ENCODE measurements at places on chromosomes 11 and 22.
A peak's percentile ranks its signal among the peaks of the same experiment; 100 is the strongest.

- no peak for DNase-seq
Observed at GRCh38 chr11:8330404-8330803, 66.7 kb upstream of the LMO1 start.

DNA sequence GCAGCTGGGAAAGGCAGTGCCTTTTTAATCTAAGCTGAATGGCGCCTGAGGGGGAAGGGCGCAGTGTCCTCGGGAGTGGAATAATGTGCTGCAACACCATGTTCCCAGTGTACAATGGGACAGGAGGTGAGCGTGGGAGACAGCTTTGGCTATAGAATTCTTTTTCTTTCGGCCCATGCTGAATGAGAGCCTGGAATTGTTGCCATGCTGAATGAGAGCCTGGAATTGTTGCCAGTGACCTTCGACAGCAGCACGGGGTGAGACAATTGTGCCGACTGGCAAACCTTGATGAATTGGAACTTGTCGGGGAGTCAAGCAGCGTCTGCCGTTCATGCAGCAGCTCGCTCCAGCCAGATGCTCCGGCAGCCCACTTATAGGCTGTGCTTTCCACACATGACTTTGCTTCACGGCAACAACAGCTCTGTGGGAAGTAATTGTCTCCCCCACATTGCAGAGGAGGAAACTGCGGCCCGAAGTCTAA lies 141.4 kb upstream of the E2F8 start:
- no peak for DNase-seq

DNA sequence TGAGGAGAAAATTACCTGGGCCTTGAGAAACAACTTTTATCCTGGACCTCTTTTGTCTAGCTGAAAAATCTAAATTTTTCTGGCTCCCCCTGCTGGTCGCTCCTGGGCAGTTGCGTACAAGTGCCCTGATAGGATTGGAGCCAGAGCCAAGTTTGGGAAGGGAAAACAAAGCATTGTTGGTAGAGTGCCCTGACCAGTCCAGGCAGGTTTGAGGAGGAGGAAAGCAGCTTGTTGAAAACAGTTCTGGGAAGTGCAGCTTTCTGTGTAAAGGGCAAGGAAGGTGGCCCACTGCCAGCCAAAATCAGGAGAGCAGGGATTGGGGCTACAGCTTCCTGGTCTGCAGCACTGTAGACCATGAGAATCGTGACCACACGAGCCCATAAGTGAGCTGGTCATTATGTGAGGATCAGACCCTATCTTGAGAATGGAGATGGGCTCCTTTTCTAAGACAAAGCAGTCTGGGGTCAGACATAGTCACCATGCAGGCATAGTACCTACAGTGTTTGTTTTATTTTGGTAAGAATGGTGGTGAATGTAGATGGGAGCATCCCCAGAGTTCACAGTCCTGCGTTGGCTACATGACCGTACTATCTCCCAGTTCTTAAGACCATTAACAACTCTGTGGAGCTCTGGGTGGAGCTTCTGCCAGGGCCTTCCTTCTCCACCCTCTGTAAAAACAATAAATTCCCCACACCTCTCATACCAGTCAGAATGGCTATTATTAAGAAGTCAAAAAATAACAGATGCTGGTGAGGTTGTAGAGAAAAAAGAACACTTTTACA lies 21.3 kb upstream of the PIK3IP1 start:
- DNase-seq = peak; percentile 44

DNA sequence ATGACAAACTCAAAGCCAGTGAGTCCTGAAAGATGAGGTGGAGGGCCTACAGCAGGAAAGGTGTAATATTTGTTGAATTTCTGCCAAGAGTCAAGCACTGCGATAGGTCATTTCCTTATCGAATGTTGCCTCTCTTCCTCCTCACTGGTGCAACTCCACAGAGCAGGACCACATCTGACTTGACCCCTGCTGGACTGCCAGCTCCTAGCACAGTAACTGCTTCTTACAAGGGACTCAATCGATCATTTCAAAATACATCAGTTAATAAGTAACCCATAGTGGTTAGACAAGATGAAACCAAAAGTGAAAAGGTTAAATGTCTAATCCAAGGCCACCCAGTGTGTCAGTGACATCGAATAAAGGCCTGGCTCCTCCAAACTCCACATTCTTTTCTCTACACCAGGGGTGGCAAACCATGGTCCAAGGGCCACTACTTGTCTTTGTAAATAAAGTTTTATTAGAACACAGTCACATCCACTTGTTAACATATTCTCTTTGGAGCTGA lies 98.5 kb upstream of the CSNK2A3 start:
- peak; percentile 19 for DNase-seq

DNA sequence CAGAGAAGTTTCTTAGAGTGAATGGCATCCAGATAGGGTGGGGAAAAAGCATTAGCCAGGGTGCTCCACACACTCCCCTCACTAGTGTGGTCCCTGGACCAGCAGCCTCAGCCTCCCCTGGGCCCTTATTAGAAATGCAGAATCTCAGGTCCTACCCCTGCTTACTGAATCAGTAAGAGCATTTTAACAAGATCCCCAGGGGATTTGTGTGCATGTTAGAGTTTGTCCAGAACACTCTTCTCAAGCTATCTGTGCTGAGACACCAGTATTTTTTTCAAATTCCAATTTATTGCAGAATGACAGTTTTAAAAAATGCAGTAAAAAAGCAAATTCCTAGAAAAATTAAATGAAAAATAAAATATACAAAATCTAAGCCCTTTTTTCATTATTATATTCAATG lies 123.1 kb downstream of the MIAT start:
- DNase-seq = no peak

- no peak for DNase-seq
Observed at GRCh38 chr11:118306556-118306955, 2.0 kb downstream of the CD3E start.

DNA sequence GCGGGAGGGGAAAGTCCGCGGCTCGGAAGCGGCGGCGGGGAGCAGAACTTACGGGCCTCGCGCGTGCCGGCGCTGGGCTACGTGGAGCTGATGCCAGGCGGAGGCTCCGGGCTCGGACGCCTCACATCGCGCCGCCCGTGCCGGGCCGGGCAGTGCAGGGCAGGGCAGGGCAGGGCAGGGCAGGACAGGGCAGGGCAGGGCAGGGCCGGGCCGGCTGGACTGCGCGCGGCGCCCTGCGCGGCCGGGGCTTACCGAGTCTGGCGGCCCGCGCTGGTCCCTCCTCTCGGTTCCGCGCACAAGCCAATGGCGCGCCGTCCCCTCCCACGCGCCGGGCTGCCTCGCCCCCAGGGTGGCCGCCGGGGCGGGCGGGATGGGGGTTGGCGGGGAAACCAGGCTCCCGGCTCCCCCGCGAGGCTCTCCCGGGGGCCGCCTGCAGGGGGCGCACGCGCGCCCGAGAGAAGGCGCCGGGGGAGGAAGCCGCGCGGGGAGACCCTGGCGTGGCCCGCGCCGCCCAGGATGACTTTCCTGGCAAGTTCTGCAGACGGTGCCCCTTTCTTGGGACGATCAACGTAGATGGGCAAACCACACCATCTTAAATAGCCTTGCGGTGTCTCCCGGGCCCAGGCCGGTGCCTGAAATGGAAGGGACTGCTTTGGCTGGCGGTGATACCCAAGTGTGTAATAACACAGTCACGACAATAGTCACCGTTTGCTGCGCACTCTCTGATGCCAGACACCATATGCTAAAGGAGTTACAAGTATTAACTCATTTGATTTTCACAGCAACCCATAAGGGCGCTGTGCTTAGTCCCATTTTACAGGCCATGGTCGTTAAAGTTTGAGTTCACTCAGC lies at the start of gene TP53I11:
TSS of gene TP53I11 (minus strand) at position 259 of the 852 bp plus-strand sequence. CDS start 12,548 bp downstream, outside the sequence.
- peak; percentile 71 for DNase-seq

- DNase-seq = no peak
Observed at GRCh38 chr11:17799147-17799546, 64.6 kb downstream of the KCNC1 start.

GRCh38 chr22:37462983-37463382 lies 23.2 kb downstream of the MFNG start:
- DNase-seq = no peak

DNA sequence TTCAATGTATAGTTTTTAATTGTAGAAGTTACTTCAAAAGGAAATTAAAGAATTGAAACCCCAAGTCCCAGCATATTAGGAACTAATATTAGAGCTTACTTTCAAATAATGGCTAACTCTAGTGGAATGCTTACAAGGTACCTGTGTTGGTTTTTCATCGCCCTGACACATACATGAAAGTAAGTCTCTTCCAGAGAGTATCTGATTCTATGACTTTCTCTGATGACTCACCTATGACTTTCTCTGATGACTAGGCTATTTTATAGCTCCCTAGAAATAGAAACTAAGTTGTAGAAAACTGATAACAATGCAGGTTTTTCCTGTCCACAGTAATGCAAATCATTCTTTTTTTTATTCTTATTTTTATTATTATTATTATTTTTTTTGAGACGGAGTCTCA lies 33.6 kb upstream of the MMP7 start:
- DNase-seq = peak; percentile 82

- DNase-seq = peak; percentile 98
Observed at GRCh38 chr22:41832553-41833368, at the start of gene SREBF2. Gene SREBF2, plus strand, starts transcription at chr22:41833105. Its CDS starts 166 bp downstream, at chr22:41833271.

DNA sequence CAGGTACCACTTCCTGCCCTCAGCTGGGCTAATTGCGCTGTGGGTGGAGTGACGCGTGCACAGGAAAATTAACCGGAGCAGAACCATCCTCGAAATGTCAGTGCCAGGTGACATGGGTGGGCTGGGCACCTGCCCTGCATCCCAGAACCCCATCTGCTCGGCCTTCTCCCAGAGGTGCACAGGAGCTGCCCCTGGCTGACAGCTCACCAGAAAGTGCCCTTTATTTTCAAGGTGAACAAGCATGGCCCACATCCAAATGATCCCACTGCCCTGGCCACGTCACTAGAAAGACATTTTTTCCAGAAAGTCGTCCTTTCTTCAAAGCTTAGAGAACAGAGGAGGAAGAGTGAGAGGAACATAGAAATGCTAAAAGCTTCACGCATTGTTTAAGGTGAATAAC lies 4.1 kb upstream of the ELFN2 start:
- no peak for DNase-seq

- no peak for DNase-seq
Observed at GRCh38 chr11:93935826-93936225, 85.3 kb upstream of the HEPHL1 start.

DNA sequence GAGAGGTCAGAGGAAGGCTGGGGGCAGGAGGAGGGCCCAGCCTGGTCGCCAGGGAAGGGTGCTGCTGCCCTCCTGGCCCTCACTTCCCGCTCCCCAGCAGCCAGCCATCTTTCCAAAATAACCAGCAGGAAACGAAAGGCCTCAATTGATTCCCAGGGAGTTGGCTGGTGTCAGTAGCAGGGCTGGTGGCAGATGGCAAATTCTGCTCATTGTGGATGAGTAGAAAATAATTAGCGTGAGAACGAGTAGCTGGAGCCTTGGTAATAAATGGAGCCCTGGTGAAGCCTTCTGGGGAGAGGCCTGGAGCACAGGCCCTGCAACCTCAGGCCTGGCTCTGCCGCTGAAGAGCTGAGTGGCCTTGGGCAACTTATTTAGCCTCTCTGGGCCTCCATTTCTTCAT lies 31.3 kb downstream of the DAGLA start:
- no peak for DNase-seq

GRCh38 chr22:22369964-22370270 lies 125.3 kb downstream of the VPREB1 start:
- DNase-seq = no peak

DNA sequence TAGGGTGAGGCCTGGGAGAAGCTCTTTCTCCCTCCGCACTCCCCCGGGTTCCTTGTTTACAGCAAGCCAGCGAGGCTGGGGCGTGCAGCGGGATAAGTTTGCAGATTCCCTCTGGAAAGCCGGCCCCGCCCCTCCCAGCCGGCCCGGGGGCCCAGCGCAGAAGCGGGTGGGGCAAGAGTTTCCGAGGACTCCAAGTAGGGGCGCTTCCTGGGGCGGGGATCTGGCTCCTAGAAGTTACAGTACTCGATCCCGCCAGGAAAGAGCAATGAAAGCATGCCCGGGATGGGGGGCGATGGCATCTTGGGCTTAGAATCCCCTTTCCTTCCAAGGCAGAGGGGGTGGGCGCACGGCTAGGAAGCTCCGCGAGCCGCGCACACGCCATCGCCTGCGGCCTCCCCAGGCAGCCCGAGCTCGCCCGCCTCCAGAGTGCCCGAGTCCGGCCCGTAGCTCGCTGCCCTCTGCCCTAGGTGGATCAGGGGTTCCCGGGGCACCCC lies 385 bp downstream of the TST start:
- DNase-seq = peak; percentile 41

Data from HTR-8/SVneo (cell line).